ENCODE measurements at places on chromosomes 2 and 18.

- no peak for DNase-seq
Observed at GRCh38 chr18:40852406-40852805, 1102.6 kb upstream of the PIK3C3 start.

DNA sequence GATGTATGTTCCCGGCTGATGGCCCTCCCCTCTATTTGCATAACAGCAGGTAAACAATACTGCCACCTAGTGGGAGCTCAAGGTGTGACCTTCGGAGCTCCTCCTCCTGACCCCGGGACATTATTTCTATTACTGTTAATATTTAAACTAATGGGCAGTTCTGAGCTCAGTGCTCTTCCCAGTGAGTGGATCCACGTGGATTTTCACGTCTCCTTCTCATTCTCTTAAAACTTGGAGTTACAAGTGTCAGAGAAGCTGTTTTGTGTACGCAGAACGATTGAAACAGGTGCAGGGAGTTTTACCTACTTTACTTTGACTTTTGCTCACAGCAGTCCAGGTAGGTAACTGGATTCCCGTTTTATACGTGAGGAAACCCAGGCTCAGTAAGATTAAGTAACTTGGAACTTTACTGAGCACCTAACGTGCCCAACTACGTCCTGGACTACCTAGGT is 127.3 kb downstream of the PRKCE start:
- DNase-seq = peak; percentile 37

- DNase-seq = no peak
Observed at GRCh38 chr2:54773838-54774237, 50.4 kb downstream of the EML6 start.

DNA sequence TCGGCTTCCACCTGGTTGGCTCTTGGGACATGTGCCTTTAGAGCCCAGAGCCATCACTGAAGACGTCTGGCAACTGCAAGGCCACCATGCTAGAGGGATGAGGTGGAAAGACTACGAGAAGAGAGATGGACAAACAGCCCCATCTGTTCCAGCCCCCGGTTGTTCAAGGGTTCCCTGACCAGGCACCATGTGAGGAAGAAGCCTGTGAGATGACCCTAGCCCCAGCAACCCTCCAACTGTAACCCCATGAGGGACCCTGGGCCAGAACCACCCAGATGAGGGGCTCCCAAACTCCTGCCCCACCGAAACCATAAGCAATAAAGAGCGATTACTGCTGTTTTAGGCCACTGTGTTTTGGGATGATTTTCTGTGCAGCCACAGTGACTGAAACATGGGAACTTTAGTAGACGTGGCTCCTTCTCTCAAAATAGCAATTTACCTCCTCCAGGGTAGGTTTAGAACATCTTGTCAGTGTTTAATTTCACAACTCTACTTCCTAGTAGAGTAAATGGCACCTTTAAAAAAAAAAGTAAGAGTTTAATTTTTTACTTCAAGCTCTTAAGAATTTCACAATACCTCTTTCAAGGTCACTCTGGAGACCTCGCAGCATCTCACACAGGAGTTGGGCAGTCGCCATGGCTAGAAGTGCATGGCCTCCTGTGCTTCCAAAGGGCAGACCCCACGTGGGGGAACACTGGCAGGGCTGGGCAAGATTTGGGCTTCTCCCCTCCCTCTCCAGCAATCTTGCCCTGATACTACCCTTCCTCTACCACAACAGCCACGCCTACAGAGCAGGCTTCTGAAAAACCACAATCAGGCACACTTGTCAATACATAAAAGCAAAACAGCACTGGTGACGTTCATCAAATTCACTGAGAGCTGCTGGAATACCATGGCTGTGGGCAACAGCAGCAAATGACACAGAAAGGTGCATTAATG is 48.8 kb downstream of the TMEM163 start:
- DNase-seq = peak; percentile 39

DNA sequence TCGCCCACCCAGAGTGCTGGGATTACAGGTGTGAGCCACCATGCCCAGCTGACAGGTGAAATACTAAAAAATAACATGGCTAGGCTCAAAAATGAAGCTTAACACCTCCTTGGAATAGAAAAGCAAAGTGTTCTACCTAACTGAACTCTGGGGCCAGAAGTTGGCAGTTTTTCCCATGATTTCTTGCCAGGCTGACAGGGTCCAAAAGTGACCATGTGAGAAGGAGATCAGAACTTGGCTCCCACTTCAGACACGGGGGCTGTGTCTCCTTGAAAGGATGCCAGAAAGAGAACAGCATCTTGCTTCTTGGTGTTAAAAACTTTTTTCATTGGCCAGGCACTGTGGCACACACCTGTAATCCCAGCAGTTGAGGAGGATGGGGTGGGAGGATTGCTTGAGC is 47.0 kb downstream of the BMPR2 start:
- no peak for DNase-seq

GRCh38 chr2:112055730-112056625 is 909 bp downstream of the TMEM87B start:
- no peak for DNase-seq

GRCh38 chr2:121911036-121911435 is 155.6 kb downstream of the TSN start:
- no peak for DNase-seq
